EH (cell line): ENCODE measurements at places on chromosomes 2 and 18.

DNA sequence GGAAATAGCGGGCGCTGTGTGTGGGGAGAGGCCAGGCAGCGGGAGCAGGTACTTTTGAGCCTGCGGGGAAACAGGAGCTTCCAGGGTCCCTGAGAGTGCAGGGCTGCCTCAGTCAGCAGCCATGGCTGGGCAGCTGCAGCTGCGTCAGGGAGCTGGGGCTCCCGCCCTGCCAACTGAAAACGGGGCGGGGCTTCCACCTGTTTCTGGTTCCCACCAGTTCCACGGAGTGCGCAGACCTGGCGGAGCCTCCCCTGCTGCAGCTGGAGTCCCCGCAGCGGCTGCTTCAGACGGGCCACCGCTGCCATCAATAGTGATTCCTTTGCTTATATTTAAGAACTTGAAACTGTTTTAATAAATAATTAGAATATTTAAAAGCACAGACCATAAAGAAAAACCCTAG is 30.6 kb upstream of the RPRM start:
- DNase-seq, result no peak

- no peak for DNase-seq
Measured at GRCh38 chr2:32200814-32201213, 35.1 kb downstream of the SLC30A6 start.

DNA sequence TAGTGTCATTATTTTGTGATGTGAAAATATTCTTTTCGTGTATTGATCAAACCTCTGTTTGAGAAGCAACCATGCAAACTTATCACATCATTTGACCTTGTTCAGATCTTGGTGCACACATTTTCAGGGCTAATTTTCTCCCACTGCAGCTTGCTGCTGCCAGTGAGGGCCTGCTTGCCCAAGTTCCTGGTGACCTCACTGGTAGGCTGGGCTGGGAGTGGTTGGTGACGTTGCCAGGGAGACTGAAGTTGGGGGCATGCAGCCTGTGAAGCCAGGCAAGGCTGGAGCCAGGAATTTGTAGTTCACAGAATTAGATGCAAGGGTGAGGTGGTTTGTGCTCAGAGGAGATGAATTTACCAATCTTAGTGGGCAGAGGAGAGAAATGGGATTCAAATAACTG is 38.5 kb downstream of the PARD3B start:
- DNase-seq, result peak; percentile 11

DNA sequence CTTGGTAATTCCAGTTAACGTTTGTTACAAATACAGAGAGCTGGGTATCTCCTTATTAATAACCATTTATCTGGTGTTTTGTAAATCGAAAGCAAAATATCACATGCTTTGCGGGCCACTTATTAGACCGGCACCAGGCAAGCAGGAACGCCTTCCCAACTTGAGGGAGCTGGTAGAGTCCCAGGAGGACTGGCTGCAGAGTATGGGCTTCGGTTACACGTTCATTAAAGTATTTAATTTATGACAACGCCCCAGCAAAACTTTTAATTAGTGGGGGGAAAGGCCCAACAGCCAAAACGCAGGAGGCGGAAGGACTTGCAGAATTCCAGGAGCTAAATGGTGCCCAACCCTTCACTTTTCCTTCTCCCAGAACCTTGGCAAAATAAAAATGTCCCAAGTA is 3.7 kb downstream of the SMAD7 start:
- DNase-seq, result peak; percentile 29

- DNase-seq, result no peak
Measured at GRCh38 chr2:175922160-175922559, 79.9 kb downstream of the LNPK start.

DNA sequence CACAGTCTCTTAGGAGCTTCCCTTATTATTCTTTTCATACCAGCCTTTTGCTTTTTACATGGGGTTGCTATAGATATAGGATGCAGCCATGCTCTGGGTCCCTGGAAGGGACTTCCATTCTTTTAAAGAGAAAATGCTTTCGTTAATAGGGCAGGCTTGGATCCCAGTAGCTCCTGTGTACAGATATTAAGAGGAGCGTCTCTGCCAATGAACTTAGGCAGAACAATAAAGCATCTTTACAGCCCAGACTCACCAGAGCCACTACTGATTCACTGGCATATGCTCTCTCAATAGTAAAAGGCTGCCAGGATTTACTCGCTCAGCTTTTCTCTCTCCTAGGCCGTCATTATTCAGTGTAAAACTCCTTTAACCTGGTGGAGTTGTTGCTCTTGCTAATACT is 1385.4 kb upstream of the PIK3C3 start:
- no peak for DNase-seq

GRCh38 chr2:223108351-223109050 is 56.5 kb downstream of the KCNE4 start:
- peak; percentile 87 for DNase-seq

DNA sequence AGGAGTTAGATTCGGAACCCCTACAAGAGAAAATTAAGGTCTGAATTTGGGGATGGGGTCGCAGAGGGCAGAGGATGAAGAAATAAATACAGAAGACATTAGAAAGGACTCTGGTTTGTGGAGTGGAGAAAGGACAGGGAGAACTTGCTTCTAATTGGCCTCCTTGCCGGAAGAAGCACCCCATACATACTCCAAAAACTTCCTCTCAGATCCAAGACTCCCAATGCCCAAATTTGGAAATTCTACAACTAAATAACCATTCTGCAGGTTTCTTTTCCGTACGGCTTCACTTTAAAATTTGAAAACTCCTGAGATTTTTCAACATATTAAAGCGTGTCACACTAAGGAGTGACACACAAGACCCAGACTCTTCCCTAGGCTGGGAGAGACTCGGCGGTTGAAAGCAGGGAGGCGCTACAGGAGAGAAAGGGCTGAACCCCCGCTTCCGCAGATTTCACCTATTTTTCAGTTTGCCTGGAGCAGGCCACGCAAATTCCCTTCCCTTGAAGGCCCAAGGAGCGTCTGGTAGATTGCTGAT is 478 bp downstream of the CLHC1 start:
- DNase-seq, result peak; percentile 62

DNA sequence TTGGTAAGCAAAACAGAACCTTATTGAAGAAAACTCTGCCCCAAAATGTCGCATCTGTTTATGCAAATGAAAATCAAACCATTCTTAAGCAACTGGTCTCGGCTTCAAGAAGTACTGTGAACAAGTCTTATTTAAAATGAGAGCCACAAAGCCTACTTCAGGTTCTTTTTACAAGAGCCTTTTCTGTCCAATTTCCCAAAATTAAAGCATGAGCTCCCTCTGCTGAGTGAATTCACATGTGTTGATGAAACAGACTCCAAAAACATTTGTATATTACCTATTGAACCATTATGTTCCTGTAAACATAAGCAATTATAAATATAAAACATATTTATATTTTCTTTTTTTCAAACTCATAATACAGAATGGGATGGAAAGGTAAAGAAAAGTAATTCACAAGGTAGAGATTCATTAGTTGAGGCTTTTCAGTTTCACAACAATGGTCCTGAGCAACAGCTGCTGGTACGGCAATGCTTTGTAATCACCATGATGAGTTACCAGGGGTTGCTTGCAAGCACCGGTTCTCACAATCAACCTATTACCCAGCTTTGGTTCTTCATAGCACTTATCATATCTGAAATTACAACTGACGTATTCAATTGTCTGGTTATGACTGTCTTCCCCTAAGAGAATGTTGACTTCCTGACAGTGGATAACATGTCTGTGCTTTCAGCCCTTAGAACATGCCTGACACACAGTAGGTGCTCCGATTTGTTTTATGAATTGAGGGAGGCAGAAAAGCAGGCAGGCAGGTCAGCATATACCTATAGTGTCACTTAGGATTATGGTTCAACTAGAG is 108.4 kb upstream of the BZW1 start:
- peak; percentile 73 for DNase-seq

DNA sequence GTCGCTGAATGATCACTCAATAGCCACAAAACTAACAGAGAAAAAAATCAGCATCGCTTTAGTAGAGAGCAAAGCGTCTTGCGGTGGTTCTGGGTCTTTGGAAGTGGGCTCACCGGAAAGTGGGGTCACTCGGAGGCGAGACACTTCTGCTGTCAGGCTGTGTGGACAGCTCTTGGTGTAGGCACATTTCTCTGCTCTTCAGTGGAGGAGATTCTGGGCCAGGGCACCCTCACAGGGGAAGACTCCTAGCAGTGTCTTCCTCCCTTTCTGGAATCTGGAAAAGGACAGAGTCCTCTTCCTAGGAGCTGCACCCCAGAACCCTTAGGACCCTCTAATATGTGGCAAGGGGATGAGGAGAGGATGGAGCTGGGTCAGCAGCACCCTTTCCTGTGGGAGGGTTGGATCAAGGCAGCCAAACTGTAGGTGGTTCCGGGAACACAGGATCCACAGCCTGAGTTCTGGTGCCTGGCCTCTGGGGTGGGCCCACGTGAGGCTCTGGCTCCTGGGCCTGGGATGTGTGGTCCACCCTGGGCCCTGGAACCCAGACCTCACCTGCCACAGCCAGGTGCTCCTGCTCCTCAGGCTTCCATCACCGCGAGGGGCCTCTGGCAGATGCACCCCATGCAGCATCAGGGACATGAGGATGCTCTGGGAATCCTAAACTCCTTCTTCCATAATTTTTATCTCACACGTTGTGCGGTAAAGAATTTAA is 25.1 kb downstream of the GPR35 start:
- no peak for DNase-seq

DNA sequence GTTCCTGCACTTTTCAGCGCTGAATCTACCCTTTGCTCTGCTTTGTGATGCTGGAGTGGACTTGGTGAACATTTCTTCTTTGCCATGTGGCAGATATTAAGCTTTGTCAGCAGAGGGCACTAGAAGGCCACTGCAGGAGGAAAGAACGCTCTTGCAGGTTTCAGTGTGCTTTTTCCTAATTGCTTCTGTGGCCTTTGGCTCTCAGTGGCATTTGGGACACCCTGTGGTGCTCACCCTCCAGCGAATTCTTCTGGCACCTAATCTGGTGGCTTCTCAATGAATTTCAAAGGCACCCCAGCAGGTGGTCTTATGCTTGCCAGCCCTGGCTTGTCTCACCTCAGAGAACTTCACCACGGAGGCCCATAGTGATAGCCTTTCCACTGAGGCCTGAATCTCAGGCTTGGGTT is 146.7 kb downstream of the MYO3B start:
- peak; percentile 36 for DNase-seq

DNA sequence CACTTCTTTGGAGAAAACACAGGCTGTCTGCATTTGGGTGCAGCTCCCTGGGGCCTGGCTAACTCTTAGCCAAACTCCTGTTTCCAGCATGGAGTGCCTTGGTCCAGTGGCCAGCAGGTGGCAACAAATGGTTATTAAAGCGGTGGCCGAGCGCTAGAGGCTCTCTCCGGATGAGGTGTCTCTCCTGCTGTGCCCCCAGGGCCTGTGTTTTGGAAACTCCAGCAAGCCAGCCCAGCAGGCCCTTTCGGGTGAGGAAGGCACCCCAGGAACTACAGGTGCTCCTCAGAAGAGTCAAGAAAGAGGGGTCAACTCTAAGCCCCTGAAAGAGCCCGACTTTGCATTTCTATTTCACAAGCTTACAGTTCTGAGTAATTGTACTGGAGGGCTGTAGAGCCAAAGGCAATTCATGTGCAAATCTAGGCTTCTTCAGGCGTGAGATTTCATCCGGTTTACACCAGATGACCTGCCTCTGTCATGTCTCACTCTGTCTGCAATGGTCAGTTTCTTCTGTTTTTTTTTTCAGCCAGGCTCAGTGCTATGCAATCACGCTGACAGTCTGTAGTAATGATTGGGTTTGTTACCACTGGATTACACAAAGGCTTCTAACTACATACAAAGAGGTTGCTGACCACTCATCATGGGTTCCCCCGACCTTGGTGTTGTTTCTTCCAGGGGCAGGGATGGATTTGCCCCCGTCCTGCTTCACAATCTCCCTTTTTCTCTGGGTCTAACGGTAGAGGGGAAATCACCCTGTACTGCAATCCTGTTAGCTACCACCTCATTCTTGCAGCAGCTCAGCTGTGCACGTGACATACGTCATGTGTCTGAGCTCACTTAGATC is 7.6 kb upstream of the CHRNA1 start:
- DNase-seq, result peak; percentile 86

DNA sequence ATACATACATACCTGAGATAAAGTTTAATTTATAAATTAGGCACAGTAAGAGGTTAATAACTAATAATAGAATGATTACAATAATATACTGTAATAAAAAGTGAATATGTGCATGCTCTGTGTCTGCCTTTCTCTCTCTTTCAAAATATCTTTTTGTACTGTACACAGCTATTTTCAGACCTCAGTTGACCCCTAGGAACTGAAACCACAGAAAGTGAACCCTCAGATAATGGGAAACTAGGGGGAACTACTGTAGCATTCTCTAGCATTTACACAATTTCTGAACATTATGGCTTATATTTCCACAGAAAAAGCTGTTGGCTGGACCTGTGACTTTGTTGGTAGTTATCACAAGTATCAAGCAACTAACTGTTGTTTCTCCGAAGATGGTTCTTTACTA is 25.9 kb downstream of the WDR75 start:
- no peak for DNase-seq

DNA sequence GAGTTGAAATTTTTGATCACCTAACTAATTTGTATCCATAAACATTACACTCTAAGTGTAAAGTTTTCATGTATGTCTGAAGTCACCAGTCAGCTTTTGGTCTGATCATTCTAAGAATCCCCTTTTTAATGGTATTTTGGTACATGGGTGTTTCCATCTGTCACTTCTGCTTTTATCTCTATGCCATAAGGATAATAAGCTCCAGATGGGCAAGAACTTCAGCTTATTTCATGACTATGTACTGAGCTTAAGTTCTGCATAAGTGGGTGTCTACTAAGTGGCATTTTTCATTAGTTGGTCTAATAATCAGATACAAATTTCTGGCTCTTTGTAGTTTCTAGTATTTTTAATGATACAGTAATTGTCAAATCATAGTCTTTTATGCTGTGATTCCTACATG is 20.4 kb downstream of the UBXN4 start:
- peak; percentile 10 for DNase-seq

- no peak for DNase-seq
Measured at GRCh38 chr2:17461087-17461475, 57.2 kb downstream of the RAD51AP2 start.

GRCh38 chr2:237486819-237487448 is at the start of gene MLPH:
Gene MLPH (plus strand): TSS chr2:237487251. CDS start chr2:237493427, 6,176 bp downstream.
- peak; percentile 68 for DNase-seq

GRCh38 chr2:138475277-138475776 is 26.2 kb upstream of the SPOPL start:
- DNase-seq, result no peak

DNA sequence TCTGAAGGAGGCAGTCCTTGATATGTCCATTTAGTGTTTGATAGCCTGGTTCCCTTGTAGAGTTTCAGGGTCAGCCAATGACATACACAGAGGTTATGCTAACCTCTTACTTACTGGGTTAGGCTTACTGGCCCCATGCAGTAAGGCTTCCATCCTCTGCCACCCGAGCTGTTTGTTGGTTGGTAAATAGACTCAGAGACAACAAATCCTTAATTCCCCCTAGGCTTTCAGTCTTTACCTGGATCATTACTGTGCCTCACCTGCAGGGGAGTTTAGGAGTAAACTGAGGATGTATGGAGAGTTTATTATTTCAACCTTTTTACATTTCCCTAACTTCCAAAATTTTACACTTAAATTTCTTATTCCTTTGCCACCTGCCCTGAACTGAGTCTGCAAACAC is 452.7 kb upstream of the HNMT start:
- DNase-seq, result no peak
